ENCODE measurements at places on chromosomes 3 and 15.

- no peak for DNase-seq
These were observed 25.3 kb downstream of the SLC4A7 start for GRCh38 chr3:27458929-27459328.

DNA sequence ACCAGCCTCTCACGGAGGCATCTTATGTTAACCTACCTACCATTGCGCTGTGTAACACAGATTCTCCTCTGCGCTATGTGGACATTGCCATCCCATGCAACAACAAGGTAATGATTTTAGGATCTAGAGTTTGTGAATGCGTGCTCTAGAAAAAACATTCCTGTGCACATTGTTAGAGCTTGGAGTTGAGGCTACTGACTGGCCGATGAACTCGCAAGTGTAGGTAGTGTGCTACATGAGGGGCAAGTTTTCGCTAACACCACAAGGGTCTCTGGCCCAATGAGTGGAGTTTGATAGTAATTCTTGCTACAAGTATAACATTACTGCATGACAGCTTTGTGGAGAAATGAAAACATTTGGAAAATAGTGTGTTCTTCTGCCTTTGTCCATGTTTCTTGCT is 4.4 kb downstream of the RPSA start:
- DNase-seq, result no peak

GRCh38 chr15:92028389-92028724 is 174.8 kb downstream of the SLCO3A1 start:
- no peak for DNase-seq

DNA sequence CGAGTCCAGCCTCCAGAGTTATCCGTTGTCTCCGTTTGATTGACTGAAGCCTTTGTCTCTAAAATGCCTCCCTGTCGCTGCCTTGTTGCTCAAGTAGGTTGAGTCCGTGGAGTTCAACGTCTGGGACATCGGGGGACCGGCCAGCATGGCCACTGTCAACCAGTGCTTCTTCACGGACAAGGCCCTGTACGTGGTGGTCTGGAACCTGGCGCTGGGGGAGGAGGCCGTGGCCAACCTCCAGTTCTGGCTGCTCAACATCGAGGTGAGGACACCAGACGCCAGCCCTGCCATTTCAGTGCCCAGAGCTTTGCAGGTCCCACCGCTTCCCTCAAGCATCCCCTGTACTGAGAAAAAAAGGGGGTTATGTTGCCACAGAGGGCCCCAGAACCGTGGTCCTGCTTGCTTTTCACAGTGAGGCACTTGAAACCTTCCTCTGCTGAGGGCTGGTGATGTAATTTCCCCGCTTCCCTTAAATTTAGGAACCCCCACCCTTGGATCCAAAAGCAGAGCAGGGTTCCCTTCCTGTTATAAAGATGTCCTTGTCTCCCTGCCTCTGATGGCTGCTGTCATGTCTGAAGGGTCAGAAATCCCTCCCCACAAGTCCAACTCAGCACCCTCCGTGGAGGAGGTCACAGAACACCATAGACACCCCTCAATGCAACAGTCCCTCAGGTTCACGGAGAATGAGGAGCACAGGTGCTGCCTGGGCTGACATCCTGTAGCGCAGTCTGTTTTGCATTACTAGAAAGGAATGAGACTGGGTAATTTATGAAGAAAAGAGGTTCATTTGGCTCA is 105.7 kb downstream of the LRRK1 start:
- DNase-seq, result no peak

GRCh38 chr3:135965506-135966270 is at the start of gene PPP2R3A:
PPP2R3A (plus strand) TSS chr3:135965728; CDS start chr3:136001499, 35,771 bp downstream.
- peak; percentile 92 for DNase-seq

- DNase-seq, result peak; percentile 98
These were observed 44.8 kb upstream of the MUC4 start for GRCh38 chr3:195856410-195857084.

- peak; percentile 54 for DNase-seq
These were observed 122.7 kb downstream of the DGKG start for GRCh38 chr3:186239321-186239720.

GRCh38 chr3:113537155-113537554 is 4.8 kb downstream of the SIDT1 start:
- no peak for DNase-seq

- no peak for DNase-seq
These were observed 242.8 kb downstream of the TBL1XR1 start for GRCh38 chr3:176954517-176954916.

DNA sequence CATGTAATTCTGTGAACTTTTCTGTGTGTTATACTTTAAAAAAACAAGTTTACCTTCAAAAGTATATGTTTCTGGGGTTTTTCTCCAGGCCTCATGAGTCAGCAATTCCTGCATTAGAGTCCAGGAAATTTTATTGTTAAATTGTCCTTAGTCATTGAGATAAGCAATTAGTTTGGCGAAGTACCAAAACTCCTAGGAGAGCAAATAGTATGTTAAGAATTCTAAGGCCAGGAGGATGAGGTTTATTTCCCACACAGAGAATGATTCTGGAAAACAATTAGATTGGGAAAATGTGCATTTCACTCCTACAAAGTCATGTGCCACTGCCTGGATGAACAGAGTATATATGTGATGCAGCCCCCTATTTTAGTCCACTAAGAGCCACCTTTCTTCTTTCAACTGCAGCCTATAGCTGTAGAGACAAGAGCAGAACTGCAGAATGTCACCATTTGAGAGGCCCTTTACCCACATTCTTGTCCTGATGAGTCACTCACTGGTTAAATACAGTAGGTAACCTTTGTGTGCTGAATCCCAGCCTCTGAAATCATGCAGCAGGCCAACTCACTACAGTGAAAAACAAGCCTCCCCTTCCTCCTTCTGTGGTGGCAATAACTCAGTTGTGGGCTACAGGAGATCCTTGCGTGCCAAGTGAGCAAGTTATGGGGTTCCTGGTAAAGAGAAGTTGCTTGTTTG is 452.8 kb upstream of the THBS1 start:
- DNase-seq, result peak; percentile 78

- DNase-seq, result peak; percentile 89
These were observed 59.8 kb upstream of the AADACL2 start for GRCh38 chr3:151673974-151674373.

DNA sequence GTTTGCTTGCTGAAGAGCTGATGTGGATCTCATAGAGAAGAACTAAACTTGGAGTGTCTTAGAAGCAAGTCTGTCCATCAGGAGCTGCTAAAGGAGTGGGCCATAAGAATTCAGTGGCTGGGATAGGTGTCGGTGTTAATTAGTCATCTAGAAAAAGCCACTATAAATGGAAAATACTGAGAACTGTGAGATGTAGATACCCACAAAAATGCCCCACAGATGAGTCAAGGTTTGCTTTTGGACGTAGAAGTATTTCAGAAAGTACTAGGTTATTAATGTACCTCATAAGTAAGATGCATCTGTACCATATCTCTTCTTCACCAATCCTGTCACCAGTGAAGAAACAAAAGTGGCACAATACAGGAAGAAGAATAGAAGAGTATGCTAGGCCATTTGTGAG is 530.9 kb upstream of the TGFBR2 start:
- DNase-seq, result no peak

Measured in hematopoietic multipotent progenitor cell treated with erythropoietin and hydrocortisone succinate and interleukin-3 and kit ligand, for 4 days (in vitro differentiated cells).